ENCODE measurements at places on chromosomes 5 and 9.
A peak's percentile ranks its signal among the peaks of the same experiment; 100 is the strongest.

- no peak for DNase-seq
- no peak overlapping the region for H3K27ac ChIP-seq
- H3K4me3 ChIP-seq, result no peak overlapping the region
Measured at GRCh38 chr9:96668868-96669534, 13.9 kb upstream of the PRXL2C start.

DNA sequence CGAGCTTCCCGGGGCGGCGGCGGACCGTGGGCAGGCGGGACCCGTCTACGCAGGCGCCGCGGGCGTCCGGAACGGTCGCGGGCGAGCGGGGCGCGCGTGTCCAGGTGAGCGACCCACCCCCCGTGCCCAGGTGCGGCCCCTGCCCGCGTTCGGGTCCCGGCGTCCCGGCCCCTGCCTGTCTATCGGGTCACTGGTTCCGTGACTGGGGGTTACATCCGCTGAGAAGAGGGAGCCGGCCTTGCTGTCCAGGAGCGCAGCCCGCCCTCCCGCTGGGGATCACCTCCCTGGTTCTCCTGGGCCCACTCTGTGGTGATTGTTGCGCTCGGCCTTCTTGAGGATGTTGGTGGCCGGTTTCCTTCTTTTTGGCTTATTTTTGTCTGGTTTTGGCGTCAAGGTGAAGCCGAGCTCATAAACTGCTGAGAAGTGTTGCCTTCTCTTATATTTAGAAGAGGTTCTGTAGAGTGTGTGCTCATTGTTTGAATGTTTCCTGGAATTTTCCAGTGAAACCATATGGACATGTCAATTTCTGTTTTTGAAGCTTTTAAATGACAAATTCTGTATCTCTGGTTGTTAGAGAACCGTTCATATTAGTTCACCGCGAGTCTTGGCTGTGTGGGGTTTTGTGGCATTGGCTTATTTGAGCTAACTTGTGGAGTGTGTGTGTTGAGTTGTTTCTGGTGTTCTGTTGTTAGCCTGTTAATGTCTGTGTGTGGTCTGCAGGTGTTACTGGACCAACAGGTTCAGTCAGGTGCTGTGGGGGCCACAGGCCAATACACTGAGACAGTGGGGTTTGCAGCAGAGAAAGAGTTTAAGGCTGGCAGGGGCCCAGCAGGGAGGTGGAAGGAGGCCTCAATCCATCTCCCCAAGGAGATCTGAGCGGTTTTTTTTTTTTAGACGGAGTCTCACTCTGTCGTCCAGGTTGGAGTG, 621 bp downstream of the CEP72 start:
- DNase-seq, result no peak
- H3K4me1 ChIP-seq, result peaks cover 46% of the 10 kb centered on the region
- H3K27me3 ChIP-seq, result no peaks in the 10 kb centered on the region
- peak overlapping the region; percentile 92 for H3K4me3 ChIP-seq
- H3K36me3 ChIP-seq, result peaks cover 33% of the 10 kb centered on the region

- H3K4me1 ChIP-seq, result no peaks in the 10 kb centered on the region
- H3K27ac ChIP-seq, result no peak overlapping the region
Measured at GRCh38 chr5:23627976-23628375, 120.6 kb downstream of the PRDM9 start.

DNA sequence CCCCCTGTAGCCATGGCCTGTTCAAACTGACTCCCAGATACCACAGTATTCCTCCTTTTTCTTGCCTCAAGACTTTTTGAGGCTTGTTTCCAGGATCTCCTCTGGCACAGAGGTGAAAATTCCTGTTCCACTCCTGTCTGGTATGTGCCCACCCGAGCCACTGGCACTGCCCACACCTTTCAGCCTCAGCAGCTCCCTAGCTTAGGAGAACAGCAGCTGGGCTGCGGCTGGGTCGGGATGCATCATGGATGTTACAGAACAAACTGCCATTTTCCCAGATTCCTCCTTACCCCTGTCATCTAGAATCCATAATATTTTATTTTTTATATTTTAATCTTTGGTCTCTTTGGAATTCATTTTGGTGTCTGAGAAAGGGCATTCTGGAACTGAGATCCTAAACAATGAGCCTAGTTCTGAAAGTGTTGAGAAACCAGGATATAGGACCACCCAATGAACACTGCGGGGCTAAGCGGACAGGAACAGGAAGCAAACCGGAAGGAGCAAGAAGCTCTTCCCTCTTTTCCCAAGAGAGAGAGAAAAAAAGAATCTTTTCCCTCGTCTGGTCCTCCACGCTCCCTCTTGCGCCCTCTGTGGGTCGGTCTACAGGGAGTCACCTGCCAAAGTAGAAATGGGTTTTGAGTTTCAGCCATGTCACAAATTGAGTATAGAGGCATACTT, 12.5 kb downstream of the OR2S2 start:
- no peaks in the 10 kb centered on the region for H3K36me3 ChIP-seq
- peak; percentile 65 for DNase-seq
- H3K4me3 ChIP-seq, result no peak overlapping the region
- peaks cover 22% of the 10 kb centered on the region for H3K4me1 ChIP-seq

GRCh38 chr5:82847562-82847961, 229.6 kb downstream of the TMEM167A start:
- no peak for DNase-seq
- H3K4me3 ChIP-seq, result no peak overlapping the region
- peaks cover 9% of the 10 kb centered on the region for H3K27me3 ChIP-seq

GRCh38 chr5:173229966-173230689, 4.9 kb downstream of the NKX2-5 start:
- DNase-seq, result no peak
- peaks cover 81% of the 10 kb centered on the region for H3K27me3 ChIP-seq
- H3K27ac ChIP-seq, result no peak overlapping the region
- H3K4me3 ChIP-seq, result no peak overlapping the region
- H3K4me1 ChIP-seq, result peaks cover 20% of the 10 kb centered on the region
- H3K36me3 ChIP-seq, result no peaks in the 10 kb centered on the region

DNA sequence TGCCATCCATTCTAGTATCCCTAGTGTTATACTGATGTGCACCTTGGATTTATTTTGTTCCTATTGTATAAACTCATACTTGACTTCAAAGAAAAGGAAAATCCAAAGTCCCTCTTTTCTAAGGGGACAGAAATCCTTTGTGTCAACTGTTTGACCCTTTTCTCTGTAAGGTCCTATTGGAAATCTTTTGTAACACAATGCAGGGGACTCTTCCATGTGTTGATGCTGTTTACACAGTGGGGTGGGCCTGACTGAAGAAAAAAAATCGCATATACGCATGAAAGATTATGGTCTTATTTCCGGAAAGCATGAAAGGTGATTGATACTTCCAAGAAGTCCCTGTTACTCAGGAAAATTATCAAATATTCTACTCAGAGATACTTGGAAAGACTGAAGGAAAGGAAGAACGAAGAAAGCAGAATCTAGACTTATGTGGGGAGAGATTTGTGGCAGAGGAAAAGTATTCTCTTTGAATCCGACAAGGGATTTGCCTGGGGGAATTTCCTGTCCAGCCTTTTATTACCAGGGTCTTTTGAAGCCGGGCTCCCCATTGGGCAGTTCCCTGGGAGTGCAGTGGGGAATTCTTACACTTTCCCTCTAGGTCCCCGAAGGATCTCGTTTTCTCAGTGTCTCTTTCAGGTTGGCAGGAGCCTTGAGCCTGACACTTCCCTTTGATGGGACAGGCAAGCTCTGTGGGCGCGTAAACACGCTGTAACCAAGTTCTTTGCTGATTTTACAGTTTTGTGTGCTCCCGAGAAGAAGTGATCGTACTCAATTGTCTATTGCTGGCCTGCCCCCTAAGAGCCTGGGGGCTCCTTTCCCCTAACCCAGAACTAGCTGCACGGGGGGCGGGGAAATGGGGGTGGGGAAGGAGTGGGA, 779 bp upstream of the VCAN start:
- H3K27ac ChIP-seq, result no peak overlapping the region
- no peak for DNase-seq
- H3K4me3 ChIP-seq, result no peak overlapping the region
- peaks cover 37% of the 10 kb centered on the region for H3K4me1 ChIP-seq
- H3K36me3 ChIP-seq, result no peaks in the 10 kb centered on the region
- peaks cover 84% of the 10 kb centered on the region for H3K27me3 ChIP-seq

DNA sequence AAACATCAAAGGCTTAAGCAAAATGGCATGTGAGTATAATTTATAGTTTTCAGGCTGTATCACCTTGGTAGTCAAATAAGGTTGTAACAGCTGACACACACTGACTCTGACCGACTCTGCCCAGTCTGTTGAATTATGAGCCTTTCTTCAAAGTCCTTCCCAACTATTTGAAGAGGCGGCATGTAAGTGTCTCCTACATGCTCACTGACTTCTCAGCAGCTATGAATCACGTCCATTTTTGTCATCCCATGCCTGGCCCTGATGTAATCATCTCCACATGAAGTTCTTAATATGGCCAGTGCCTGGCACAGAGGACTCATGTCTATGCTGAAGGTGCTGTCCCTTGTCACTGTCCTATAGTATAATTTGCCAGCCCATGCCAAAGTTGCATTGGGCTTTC, 5.1 kb upstream of the PTBP3 start:
- DNase-seq, result no peak
- peaks cover 8% of the 10 kb centered on the region for H3K4me1 ChIP-seq
- no peak overlapping the region for H3K4me3 ChIP-seq
- no peak overlapping the region for H3K27ac ChIP-seq
- no peaks in the 10 kb centered on the region for H3K36me3 ChIP-seq
- H3K27me3 ChIP-seq, result peaks cover 3% of the 10 kb centered on the region

DNA sequence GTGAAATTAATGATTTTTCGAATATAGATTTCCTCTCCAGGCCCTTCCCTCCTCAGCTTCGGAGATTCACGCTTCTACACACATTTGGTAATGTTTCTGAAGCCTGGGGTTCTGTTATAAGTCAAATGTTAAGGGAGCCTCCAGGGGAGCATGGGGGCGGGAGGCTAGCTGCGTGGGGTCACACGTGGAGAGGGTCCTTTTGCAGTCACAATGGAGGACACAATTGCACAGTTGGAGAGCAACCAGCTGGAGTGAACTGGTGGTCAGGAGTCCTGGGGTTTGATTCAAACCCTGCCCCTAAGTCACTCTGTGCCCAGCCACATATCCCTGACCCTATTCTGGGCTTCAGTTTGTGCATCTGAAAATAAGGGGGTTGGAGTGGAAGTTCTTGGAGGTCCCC, 481.4 kb downstream of the CDK5RAP2 start:
- no peak for DNase-seq
- H3K27me3 ChIP-seq, result no peaks in the 10 kb centered on the region

- H3K36me3 ChIP-seq, result no peaks in the 10 kb centered on the region
- no peak overlapping the region for H3K27ac ChIP-seq
- DNase-seq, result no peak
- no peak overlapping the region for H3K4me3 ChIP-seq
- H3K4me1 ChIP-seq, result peaks cover 4% of the 10 kb centered on the region
- peaks cover 7% of the 10 kb centered on the region for H3K27me3 ChIP-seq
Measured at GRCh38 chr5:159814805-159815585, 101.3 kb upstream of the ADRA1B start.

DNA sequence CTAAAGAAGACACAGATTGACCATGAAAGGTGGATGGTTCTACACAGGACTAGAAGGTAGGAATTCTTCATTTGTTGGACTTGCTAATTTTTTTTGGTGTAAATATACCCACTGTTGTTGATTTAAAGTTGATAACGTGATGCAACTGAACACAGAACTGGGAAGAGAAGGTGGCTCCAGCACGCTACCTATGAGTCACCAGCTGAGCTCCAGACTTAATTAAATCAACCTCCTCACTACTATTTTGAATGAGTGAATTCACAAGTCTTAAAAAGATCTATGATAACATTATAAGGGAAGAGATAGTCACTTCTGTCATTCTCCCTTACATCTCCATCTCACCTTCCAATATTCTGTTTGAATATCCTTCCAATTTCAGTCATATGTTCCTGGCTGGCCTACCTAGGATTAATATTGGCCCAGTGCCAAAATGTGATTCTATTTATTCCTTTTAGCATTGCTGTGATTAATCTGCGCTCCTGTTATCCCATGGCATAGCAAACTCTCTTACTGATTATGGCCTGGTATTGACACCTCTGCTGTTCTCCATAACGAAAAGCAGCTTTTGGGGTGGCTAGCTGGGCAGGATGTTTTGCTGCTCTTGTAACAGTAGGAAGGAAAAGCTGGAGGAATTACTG, 135.9 kb upstream of the CCDC152 start:
- no peak overlapping the region for H3K4me3 ChIP-seq
- H3K27ac ChIP-seq, result no peak overlapping the region
- peaks cover 15% of the 10 kb centered on the region for H3K27me3 ChIP-seq

GRCh38 chr5:150066436-150066835, 19.9 kb downstream of the CSF1R start:
- peaks cover 3% of the 10 kb centered on the region for H3K27me3 ChIP-seq
- H3K27ac ChIP-seq, result no peak overlapping the region
- DNase-seq, result no peak
- H3K4me1 ChIP-seq, result peaks cover 31% of the 10 kb centered on the region
- peaks cover 2% of the 10 kb centered on the region for H3K36me3 ChIP-seq

DNA sequence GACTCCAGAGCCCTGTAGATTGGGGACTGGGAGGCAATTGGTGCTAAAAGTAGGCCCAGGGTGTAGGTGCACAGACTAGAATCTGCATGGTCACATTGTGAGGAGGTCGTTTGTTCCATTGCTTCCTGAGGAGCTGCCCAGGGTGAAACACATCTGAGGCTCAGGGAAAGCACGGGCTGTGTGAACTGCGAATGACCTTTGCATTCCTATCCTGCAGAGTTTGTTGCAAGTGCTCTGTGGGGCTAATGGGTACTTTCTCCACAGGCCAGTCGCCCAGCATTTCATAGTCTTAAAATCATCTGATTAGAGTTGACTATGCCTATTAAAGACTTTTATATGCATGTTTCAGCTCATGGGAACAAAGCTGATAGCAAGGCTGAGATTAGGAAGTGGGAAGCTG, 14.4 kb upstream of the SLC46A2 start:
- H3K36me3 ChIP-seq, result no peaks in the 10 kb centered on the region
- DNase-seq, result no peak
- H3K4me3 ChIP-seq, result no peak overlapping the region

DNA sequence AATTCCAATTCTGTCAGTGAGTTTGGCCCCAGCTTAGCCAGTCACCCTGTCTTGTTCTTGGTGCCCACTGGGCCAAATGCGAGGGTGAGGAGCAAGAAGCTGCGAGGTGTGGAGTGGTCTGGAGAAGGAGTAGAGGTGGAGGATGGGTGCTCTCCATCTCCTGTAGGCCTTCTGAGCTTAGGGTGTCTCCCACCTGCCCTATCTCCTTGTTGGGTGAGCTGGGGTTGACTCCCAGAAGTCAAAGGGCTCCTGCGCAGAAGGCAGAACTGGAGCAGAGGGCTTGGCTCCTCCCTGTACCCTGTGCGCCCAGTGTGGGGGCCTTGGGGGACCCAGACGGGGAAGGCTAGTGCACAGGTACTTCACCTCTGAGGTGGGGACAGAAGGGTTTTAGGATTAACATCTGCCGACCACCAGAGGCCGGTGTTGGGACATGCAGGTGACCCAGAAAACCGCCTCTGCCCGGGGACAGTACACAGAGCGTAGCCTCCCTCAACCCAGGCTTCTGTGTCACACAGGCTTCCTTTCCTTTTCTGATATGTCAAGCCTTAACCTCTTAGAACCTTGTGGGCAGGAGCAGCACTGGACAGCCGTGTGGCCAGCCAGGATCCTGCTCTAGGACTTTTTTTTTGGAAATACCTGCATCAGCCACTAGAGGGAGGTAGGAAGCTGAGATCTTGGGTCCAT, 16.9 kb downstream of the IL5 start:
- no peaks in the 10 kb centered on the region for H3K36me3 ChIP-seq
- no peak overlapping the region for H3K4me3 ChIP-seq
- no peak overlapping the region for H3K27ac ChIP-seq
- H3K27me3 ChIP-seq, result peaks cover 2% of the 10 kb centered on the region
- H3K4me1 ChIP-seq, result peaks cover 55% of the 10 kb centered on the region

- H3K36me3 ChIP-seq, result no peaks in the 10 kb centered on the region
- no peaks in the 10 kb centered on the region for H3K4me1 ChIP-seq
- H3K27me3 ChIP-seq, result peaks cover 4% of the 10 kb centered on the region
- H3K27ac ChIP-seq, result no peak overlapping the region
Measured at GRCh38 chr9:21477466-21477865, 4.6 kb downstream of the IFNE start.

GRCh38 chr5:52684051-52684450, 103.7 kb upstream of the ITGA1 start:
- H3K27me3 ChIP-seq, result peaks cover 10% of the 10 kb centered on the region
- no peaks in the 10 kb centered on the region for H3K36me3 ChIP-seq
- H3K4me3 ChIP-seq, result no peak overlapping the region
- no peak overlapping the region for H3K27ac ChIP-seq

Data from activated CD4-positive, alpha-beta memory T cell treated with anti-CD3 and anti-CD28 coated beads, Interleukin-2, amount 10 ng/mL, durations not matched to agents 7 days and 5 days (primary cell).